MV-4-11 (cell line): ENCODE measurements at places on chromosomes 6 and 20.
A peak's percentile ranks its signal among the peaks of the same experiment; 100 is the strongest.

DNA sequence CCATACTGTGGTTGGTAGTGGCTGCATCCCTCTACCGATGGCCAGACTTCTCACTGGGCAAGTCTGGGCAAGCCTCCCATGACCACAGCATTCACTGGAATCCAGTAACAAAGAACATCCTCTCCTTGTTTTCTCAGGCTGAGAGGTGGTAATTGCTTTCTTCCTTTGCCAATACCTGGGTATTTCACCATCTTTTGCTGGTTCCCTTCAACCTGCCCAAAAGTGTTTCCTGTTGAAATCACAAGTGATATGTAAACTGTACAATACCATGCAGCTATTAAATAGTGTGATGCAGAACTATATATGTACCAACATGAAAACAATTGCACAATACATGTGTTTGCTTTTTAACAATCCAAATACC is at the start of gene PTCHD4:
TSS of gene PTCHD4 (minus strand) at position 55 of the 364 bp plus-strand sequence. CDS start 42,240 bp downstream, outside the sequence.
- DNase-seq: no peak

- DNase-seq: no peak
Measured at GRCh38 chr6:157101166-157101565, 222.2 kb downstream of the TMEM242 start.

GRCh38 chr20:20415321-20415720 is 47.4 kb downstream of the INSM1 start:
- no peak for DNase-seq

DNA sequence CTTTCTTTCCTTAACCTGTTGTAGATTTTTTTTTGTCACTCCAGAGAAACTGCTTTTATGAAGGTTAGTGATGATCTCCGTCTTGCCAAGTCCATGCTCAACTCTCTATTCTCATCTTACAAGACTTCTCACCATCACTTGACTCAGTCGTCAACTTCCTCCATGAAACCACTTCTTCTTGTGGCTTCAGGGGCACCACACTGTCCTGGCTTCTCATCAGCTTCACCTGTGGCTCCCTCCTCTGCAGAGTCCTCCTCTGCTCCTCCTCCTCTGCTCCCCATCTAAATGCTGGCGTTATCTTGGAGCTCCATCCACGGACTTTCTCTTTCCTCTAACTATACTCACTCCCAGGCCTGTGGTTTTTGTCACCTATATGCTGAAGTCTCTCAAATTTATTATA is 187.5 kb downstream of the BACH2 start:
- DNase-seq: peak; percentile 28

DNA sequence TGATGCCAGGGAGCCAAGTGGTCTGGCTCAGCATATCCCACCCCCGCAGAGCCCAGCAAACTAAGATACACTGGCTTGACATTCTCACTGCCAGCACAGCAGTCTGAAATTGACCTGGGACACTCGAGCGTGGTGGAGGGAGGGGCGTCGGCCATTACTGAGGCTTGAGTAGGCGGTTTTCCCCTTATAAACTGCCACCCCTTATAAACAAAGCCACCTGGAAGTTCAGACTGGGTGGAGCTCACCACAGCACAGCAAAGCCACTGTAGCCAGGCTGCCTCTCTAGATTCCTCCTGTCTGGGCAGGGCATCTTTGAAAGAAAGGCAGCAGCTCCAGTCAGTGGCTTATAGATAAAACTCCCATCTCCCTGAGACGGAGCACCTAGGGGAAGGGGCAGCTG is 19.4 kb downstream of the TINAG start:
- DNase-seq: no peak

DNA sequence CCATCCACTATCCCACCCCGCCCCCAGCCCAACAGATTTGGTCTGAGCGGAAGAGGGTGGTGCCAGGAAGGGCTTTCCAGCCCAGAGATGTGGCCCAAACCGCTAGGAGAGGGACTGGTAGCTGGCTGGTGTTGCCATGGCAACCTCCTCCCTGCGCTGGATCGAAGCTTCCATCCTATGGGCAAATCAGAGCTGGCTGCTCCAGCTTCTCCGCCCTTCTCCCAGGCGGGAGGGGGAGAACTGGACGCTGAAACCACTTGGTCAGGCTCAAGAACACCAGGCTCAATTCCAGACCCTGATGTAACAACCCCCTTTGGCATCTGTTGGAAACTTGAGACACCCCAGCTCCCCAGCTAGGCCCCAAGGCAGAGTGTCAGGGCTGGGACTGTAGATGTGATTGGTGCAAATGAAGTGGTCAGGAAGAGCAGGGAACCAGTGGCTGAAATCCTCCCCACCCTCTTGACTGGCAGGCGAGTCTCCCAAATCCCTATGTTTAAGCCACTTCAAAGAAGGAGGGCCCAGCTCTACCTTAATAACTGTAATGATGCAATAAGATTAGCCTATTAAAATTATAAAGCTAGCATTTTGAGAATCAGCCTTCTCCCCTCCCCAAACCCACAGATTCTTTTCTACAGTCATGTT is 4.2 kb downstream of the RIMS4 start:
- no peak for DNase-seq

- no peak for DNase-seq
Measured at GRCh38 chr6:161027385-161027784, 35.8 kb downstream of the MAP3K4 start.
